ENCODE measurements at places on chromosomes 1 and 21. TPM values are rescaled to one million over a fixed set of nuclear protein-coding genes. Genes with fewer than 3 reads are reported as not detected.

FMOD gene
- 92.3 TPM for total RNA-seq

NPPB gene
- total RNA-seq = not detected

KRTAP21-2 gene
- not detected for total RNA-seq

DMRTA2 gene
- total RNA-seq = not detected

TMEM240 gene
- not detected for total RNA-seq

C1orf185 gene
- not detected for total RNA-seq

GFI1 gene
- total RNA-seq = not detected

DNA sequence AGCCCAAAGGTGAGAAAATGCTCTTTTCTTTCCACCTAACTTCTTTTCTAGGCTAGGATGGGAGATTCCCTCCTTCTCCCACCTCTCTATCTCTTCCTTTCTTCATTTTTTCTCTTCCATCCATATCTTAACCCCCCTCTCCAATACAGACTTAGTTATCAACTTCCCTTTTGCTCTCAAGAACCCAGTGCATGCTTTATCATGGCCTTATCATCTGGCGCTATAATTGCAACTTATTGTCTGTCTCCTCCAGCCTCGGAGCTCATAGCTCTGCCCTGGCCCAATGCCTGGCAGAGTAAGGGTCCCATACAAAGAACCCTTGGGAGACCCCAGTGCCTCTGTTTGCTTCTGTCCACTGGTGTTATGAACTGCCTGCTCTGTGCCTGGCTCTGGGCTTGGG lies 71.0 kb upstream of the NFASC start:
- no peak for DNase-seq

- DNase-seq = no peak
These were observed 27.6 kb downstream of the NCF2 start for GRCh38 chr1:183562701-183563100.

DNA sequence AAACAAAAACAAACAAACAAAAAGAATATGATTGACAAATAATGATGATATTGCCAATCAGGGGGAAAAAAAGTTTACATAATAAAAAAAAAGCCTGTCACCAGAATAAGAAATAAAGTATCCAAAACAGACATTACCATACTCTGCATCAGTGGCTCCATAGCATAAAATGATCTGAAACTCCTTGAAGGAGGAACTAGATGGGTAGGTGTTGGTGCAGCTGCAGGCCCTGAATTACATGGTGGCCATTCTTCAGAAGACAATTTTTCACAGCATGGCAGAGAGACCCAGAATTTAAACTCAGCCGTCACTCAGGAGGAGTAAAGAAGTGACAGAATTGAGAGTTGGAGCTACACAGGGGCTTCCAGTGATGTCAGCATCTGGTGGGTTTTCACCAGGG lies 60.2 kb downstream of the GLUL start:
- no peak for DNase-seq

DNA sequence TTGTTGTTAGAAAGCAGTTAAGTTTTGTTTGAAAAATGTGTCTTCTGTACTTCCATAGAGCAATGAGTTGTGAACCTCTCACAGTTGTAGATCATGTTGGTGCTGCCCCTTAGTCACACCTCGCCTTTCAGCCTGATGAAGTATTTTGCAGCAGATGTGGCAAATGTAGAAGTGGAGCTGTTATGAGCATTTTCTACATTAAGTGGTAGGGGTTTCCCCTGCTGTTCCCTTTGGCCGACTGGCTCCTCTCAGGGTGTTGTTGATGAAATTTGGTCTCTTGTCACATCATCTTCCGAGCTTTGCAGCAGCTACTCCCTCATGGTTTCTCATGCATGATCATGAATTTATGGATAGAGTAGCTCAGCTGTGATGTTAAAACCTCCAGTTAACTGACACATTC lies 33.6 kb upstream of the DENND1B start:
- DNase-seq = no peak

- no peak for DNase-seq
These were observed 76.5 kb downstream of the EPS15 start for GRCh38 chr1:51442616-51443015.

DNA sequence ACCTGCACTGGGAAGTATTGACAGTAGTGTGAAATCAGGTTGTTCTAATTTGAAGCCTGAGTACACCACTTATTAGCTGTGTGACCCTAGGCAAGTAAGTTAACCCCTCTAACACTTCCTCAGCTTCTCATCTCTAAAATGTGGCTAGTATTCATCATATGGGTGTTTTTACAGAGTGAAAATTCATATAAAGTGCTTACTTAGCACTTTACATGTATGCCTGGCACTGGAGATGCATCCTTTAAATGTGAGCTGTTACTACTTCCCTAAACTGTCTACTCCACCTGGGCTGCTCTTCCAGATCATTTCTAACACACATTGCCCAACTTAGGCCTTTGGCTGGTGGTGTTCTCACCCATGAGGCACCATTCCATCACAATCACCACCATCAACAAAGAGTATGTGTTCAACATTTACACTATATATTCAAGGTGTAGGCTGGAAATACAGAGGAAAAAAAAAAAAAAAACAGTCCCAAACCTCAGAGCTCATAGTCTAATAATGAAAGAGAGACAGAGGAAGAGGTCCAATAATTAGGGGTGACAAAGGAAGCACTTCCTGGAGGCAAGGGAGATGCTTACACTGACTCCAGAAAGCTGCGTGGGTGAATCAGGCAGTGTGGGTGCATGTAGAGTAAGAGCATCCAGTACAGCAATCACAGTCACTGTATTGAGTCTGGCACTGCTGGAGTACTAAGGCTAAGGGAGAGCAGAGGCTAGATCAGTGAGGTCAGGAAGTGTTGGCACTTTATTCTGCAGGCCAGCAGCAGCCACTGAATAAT lies 3.6 kb downstream of the STX6 start:
- no peak for DNase-seq

DNA sequence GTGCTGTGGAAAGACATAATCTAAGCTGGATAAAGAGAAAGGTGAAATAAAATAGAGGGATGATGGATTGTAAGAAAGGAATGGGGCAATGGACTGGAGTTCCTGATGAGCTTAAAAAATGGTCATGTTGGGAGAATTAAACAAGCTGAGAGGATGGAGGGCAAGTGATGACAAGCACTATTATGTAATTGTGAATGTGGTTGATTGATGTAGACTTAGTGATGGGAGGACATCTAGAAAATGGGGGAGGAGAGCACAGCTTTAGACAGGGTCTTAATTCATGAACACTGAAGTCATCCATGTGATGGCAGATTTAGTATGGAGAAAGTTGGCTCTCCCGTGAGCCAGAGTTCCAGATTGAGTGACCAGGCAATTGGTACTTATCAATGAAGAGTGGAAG lies 29.0 kb downstream of the DNAH14 start:
- no peak for DNase-seq

- no peak for DNase-seq
These were observed 92.7 kb downstream of the SUSD4 start for GRCh38 chr1:223271085-223271781.

DNA sequence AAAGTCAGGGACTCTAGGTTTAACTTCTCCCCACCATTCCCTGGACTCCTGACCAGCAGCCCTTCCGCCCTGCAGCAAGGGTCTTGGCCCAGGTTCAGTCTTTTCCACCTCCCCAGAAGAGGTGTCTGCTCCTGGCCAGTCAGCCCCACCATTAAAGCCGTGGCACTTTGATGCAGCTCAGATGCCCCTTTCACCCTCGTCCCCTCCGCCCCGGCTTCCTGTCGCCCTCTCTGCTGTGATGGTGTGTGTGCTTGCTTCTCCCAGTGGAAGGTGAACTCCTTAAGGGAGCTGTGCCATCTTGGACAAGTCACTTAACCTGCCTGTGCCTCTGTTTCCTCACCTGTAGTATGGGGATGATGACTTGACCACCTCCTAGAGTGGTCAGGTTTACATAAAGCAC lies 17.8 kb upstream of the TTC4 start:
- no peak for DNase-seq
